Fibroblast of lung (primary cell): ENCODE measurements at places on chromosomes 13 and 19.

- no peak for DNase-seq
These were observed 64.3 kb upstream of the SIAH3 start for GRCh38 chr13:45915686-45916439.

- DNase-seq, result no peak
These were observed 347.9 kb downstream of the FGF9 start for GRCh38 chr13:22018836-22019210.

DNA sequence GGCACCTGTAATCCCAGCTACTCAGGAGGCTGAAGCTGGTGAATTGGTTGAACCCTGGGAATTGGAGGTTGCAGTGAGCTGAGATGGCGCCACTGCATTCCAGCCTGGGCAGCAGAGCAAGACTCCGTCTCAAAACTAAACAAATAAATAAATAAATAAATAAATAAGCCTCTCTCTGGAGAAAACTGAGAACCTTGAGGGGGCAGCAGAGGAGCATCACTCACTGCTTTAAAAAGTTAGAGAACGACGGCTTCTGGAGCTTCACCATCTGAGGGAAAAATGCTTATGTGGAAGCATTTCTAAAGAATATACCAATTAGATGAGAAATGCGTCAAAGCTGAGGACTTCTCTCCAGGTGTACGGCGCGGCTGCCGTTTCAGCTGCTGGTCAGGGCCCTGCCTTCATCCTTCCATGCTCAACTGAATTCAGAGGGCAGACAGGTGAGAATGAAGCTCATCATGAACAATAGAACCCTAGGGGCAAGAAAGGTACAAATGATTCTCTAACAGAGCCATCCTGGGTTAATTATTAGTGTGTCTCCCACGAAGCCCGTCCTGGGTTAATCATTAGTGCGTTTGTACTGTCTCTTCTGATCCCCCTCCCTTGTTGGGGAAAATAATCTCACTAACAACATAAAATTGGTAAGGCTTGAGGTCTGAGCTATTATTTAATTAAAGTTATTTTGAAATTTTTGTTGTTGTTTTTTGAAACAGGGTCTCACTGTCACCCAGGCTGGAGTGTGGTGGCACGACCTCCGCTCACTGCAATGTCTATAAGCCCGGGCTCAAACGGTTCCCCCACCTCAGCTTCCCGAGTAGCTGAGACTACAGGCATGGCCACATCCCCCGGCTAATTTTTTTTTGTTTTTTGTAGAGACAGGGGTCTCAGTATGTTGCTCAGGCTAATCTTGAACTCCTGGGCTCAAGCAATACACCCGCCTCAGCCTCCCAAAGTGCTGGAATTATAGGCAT, 80.1 kb downstream of the IPO5 start:
- peak; percentile 47 for DNase-seq

DNA sequence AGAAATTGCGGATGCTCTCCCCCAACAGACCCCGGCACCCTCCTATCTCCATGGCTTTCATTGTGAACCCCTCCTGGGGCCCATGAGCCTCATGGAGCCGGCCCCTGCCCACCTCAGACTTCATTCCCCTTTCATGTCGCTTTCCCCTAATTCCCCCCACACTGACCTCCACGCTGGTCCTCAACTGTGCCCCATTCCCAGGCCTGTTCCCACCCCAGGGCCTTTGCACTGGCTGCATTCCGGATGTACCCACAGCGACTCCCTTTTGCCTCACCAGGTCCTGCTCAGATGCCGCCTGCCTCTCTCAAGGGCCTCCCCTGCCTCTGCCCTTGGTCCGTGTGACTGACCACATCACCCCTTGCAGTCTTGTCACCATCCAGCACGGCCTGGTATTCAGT, 13.3 kb downstream of the SLC27A1 start:
- no peak for DNase-seq

GRCh38 chr19:29303069-29303718, 90.2 kb upstream of the UQCRFS1 start:
- DNase-seq, result no peak

- DNase-seq, result peak; percentile 42
These were observed 86.3 kb upstream of the SLC15A1 start for GRCh38 chr13:98838776-98839175.

GRCh38 chr19:38168637-38169036, 55.4 kb downstream of the DPF1 start:
- DNase-seq, result no peak

- DNase-seq, result peak; percentile 51
These were observed 632 bp upstream of the MTIF3 start for GRCh38 chr13:27450921-27451471.
